ENCODE measurements at places on chromosomes 13 and 19.

- no peak for DNase-seq
Observed at GRCh38 chr13:69020120-69020519, 1087.5 kb upstream of the ATXN8OS start.

DNA sequence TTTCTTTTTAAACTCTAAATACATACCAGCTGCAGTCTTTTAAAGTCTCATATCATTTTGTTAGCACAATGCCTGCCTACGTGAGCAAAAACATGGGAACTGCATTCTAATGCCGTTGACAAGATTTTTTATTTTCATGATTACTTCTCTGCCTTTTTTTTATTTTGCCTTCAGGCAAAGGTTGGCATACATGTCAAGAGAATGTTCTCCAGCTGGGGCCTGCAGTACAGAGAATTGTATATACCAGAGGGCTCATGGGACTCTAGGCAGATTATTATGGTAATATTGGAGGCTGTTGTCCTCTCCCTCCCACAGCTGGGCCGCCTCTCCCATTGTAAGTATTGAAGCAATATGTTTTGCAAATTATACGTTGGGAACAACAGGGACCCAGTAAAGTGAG is 53.9 kb upstream of the OBI1 start:
- DNase-seq: no peak

DNA sequence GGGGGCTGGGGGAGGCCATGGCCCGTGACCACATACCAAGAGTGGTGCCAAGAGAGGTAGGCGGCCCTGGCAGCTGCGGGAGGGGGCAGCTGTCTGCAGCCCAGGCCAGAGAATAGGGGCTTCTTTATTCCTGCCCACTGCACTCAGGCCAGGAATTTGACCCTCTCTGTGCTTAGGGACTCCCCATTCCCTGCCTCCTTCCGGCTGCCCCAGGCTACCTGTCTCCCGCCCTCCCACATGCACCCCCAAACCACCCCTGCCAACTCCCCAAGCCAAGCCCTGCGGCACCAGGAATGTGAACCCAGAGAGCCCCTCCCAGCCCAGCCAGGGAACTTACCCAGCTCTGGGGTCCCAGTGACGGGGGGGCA is 687 bp downstream of the PLEKHA4 start:
- no peak for DNase-seq

- no peak for DNase-seq
Observed at GRCh38 chr13:41976476-41976875, 15.6 kb upstream of the VWA8 start.

DNA sequence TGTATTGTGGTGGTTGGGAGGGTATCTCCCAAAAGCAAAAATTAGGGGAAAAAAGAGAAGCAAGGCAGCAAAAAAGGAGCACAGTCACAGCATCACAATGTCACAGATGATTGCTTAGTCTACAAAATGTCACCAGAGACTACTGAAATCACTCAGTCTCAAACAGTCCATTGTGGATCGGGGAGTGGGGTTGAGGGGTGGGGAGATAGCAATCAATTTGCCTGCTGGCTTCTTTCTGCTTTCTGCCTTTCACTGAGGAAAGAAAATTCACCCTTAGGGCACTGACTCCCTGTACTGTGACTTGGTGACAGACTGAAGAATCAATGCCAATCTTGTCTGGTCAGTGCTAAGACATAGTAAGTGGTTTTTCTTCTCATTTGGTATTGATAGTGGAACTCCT is 2127.1 kb upstream of the PCDH20 start:
- DNase-seq: no peak

- DNase-seq: no peak
Observed at GRCh38 chr19:3123088-3123721, 12.6 kb upstream of the GNA15 start.

DNA sequence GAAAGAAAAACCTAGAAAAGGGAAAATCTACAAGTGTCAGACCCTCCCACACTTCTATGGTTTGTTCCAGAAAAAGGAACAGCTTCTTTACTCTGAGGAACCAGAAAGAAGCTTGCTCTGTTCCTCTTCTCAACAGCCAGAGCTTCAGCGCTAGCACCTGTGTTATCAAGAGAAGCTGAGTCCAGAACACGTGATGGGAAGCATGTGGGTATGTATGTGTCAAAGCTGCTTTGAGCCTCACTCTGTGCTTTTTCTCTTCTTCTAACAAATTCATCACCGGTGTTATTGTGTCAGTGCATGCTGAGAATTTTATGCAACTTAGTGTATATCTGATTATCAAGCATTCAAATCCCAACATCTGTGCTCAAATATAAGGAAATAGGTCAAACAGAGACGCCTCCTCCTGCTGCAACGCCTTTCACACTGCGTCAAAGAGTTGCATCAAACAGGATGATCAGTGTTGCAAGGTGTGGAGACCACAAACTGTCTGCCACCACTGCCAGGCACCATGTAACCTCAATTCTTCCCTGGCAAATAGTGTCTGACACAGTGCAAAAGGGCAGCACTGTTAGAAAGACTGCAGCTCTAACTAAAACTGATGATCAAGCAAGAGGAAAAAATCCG is 83.9 kb downstream of the LRRC63 start:
- DNase-seq: peak; percentile 87
